ENCODE measurements at places on chromosomes 13 and 19.

DNA sequence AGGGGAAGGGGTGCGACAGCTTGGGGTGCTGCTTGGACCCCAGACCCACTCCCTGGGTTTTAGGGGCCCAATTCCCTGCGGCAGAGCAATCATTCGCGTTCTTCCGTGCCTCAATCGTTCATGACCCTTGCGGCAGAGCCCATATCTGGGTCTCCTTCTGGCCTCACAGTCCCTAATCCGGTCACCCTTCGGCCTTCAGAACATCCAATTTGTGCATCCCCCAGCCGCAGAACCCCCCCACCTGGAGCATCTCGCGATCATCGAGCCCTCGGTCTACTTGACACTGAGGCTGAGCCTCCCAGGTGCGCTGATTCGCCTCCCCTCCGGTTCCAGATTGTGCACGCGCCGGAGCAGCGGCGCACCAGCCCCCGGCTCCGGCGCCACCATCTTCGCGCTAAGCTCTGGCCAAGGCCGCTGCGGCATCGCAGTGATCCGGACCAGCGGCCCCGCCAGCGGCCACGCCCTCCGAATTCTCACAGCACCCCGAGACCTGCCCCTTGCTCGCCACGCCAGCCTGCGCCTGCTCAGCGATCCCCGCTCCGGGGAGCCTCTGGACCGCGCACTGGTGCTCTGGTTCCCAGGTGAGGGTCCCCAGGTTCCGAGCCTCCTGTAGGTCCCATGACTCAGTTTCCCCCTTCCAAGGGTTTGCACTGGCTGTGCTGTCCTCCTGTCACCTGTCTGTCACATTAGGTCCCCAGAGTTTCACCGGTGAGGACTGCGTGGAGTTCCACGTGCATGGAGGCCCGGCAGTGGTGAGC, 501 bp downstream of the GTPBP3 start:
- no peak for DNase-seq

GRCh38 chr13:48535766-48536165, 2.9 kb upstream of the RCBTB2 start:
- DNase-seq = no peak

DNA sequence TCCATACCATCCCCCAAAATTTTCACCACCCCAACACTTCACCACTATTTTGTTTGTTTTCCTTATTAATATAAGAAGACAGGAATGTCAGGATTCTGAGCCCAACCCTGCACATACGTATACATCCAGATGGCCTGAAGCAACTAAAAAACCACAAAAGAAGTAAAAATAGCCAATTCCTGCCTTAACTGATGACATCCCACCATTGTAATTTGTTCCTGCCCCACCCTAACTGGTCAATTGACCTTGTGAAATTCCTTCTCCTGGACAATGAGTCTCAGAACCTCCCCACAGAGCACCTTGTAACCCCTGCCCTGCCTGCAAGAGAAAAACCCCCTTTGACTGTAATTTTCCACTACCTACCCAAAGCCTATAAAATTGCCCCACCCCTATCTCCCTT, 132.5 kb downstream of the ZNF675 start:
- no peak for DNase-seq

DNA sequence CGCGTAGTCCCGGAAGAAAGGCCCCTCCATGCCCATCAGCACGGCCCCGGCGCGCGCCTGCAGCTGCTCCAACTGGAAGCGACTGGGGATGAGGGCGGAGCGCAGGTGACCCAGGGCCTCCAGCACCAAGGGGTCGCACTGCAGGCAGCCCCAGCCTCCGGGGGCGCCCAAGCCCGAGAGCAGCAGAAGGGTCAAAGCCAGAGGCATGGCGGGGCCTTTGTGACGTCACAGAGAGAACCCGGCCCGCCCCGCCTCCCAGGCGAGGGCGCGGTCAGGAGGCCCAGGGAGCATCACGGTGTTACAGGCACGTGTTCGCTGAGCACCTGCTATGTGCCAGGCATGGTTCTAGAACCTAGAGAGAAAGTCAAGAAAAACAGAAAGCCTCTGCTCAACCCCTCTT, at the start of gene IZUMO2:
TSS of gene IZUMO2 (minus strand) at position 294 of the 400 bp plus-strand sequence. CDS start at position 207, 87 bp downstream.
- DNase-seq = no peak

- DNase-seq = no peak
These were observed 6.0 kb downstream of the KPNA3 start for GRCh38 chr13:49786401-49787008.

DNA sequence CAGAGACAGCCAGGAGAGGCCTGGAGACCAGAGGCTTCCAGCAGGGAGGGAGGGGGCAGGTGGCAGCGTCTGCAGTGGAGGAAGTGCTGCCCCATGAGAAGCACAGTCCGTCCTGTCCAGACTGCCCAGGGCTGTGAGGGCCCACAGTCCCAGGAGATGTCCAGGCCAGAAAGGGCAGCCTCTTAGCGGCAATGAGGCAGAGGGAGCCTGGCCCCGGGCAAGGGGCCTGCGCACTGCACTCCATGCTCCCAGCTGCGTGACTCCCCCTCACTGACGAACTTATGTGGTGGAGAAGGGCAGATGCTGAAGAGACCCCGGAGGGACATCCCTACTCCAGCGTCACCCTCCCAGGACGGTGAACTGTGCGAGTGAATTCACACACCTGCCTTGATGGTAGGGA, 115.3 kb downstream of the SOX1 start:
- no peak for DNase-seq

- DNase-seq = no peak
These were observed 16.9 kb downstream of the SLC25A30 start for GRCh38 chr13:45401314-45401713.

- DNase-seq = no peak
These were observed 855.6 kb downstream of the EFNB2 start for GRCh38 chr13:105679838-105680237.

GRCh38 chr13:43094901-43095300, 71.5 kb downstream of the DNAJC15 start:
- DNase-seq = no peak

DNA sequence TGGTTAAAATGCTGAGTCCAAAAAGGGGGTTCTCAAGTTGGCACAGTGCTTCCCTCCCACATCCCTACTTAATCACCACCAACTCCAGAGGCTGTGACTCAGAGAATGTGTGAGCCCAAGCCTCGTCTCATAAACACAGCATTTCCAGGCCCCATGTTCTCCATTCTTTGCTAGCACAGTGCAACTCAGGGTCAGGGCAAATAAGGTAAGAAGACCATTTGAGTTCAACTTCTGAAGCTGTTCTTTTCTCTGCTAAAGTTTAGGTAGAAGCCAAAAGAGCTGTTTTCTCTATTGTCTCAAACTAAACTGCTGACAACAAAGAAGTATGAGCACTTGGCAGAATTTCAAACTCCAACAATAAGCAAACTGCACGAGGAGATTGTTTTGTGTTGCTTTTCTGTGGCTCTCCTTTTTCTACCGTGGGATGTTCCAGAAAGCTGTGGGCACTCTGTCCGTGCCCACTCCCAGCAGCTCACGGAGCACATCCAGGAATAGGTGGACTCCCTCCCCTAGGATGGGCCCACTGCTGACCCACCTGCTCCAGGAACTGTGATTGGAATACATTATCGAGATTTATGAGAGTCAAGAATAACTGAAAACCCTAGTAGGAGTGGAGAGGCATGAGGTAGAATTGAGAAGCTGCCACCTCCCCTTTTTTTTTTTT, 494.3 kb downstream of the COG6 start:
- no peak for DNase-seq

- DNase-seq = no peak
These were observed 135.1 kb upstream of the FRY start for GRCh38 chr13:31896427-31896826.

- DNase-seq = no peak
These were observed 34.6 kb upstream of the KATNAL1 start for GRCh38 chr13:30341815-30342570.
